ENCODE measurements at places on chromosomes 3 and 15.

DNA sequence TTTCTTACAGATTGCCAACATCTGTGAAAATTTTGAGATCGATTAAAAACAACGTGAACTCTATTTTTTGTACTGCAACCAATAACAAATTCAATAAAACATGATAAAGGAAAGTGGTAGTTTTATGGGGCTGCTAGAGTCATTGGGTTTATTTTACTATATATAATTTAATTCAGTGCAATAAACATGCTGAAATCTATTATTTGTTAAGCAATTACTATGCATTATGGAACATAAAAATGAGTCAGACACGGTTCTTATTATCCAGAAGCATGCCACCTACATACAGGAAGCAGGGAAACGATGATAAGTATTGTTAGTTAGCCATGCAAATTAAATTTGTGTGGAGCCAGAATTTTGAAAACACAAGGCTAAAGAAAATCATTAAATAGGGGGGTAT lies 27.2 kb downstream of the NPHP3 start:
- no peak for DNase-seq

- DNase-seq = no peak
Measured at GRCh38 chr15:65512807-65513416, 4.6 kb downstream of the DPP8 start.

DNA sequence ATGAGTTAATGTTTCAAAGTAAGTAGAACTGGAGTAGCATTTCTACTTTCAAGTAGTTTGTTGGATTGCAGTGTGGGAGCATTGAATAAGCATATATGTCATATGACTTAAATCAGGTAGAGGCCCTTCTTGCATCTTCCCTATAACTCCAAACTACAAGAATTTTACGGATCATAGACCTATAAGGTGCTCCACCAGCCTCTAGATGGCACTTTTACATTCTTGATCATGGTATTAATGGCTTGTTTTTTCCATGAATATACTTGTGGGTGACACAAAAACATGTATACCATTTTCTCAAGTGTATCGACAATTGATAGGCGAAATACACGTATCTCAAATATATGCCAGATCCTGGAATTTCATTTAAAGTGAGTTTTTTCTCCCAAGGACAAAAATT lies 311.1 kb downstream of the ZPLD1 start:
- no peak for DNase-seq

GRCh38 chr15:80562846-80563245 lies 132.3 kb upstream of the ABHD17C start:
- DNase-seq = no peak

DNA sequence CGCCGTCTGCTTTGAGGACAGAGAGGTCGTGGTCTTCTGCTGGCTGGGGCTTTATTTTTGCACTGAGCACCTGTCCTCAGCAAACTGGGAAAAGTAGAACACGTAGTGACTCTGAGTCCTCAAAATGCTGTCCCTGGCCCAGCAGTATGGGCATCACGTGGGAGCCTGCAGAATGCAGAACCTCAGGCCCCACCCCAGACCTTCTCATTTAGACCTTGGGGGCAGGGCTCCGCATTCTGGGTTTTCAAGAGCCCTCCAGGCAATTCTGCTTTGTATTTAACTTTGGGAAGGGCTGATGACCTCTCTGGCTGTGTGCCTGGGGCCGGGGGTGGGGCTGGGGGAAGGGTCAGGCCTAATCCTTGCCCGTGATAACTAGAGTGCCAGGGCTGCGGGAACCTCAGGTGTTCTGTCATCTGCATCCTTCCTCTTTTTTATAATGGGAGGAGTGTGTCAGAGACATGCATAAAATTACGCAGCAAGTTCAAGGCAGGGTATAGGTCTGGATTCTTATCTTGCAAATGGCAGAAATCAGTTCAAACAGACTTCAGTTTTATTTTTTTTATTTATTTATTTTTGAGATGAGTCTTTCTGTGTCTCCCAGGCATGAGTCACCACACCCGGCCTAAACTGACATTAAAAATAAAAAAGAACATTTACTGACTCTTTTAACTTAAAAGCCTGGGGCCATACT lies 11.1 kb downstream of the SLC6A6 start:
- DNase-seq = no peak

GRCh38 chr3:63731866-63732265 lies 79.4 kb downstream of the SNTN start:
- DNase-seq = no peak
